ENCODE measurements at places on chromosomes 6 and 20. TPM values are rescaled to one million over a fixed set of nuclear protein-coding genes. Genes with fewer than 3 reads are reported as not detected.
A peak's percentile ranks its signal among the peaks of the same experiment; 100 is the strongest.

GRCh38 chr6:26284537-26285142, 80.4 kb upstream of the BTN3A2 start:
- peak; percentile 66 for DNase-seq
- peak overlapping the region; percentile 92 for H3K4me3 ChIP-seq
- no peaks in the 10 kb centered on the region for H3K27me3 ChIP-seq
- H3K27ac ChIP-seq: peak overlapping the region; percentile 94
- peaks cover 19% of the 10 kb centered on the region for H3K4me1 ChIP-seq

DNA sequence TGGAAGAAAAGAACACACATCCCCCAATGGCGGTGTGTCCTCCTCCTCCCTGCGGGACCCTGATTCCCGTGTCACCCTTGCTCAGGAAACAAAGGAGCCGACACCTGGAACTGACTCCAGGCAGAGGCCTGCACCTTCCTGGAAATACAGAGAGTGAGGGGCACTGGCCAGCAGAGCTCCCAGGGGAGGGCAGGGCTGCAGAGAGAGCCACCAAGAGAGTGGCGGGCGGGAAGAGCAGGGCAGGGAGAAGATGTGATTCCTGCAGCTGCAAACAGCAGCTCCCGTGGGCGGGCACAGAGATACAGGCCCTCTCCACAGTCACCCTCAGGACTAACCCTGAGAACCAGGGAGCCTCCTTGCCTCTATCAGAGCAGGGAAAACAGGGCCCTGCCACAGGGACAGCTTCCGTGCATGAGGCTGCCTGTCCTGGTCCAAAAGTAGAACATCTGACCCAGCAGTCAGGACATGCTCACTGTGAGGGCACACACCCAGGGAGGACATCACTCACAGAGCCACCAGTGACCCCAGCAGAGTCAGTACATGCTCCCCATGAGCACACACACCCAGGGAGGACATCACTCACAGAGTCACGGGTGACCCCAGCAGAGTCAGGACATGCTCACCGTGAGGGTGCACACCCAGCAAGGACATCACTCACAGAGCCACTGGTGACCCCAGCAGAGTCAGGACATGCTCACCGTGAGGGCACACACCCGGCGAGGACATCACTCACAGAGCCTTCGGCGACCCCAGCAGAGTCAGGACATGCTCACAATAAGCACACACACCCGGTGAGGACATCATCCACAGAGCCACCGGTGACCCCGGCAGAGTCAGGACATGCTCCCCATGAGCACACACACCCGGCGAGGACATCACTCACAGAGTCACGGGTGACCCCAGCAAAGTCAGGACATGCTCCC, 193.1 kb downstream of the DLL1 start:
- no peak overlapping the region for H3K4me3 ChIP-seq
- no peak overlapping the region for H3K27ac ChIP-seq
- DNase-seq: no peak
- H3K27me3 ChIP-seq: no peaks in the 10 kb centered on the region
- H3K36me3 ChIP-seq: no peaks in the 10 kb centered on the region

SMLR1 gene
- not detected for total RNA-seq

DNA sequence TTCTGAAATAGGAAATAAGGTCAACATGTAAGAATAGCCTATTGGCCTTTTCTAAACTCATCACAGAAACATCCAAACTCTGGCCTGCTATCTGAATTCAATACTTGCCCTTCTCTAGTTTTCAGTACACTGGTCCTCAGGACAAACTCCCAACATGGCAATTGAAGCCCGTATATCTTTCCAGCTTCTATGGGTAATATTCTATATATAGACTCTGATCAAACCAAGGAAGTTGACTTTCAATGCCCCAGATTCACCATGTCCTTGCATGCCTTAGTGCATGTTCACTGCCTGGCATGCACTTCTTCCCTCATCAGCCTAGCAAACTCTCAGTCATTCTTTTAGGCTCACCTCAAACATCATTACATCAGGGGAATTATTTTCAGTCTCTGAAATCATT, 73.2 kb downstream of the RSPO3 start:
- H3K4me1 ChIP-seq: no peaks in the 10 kb centered on the region
- H3K27ac ChIP-seq: no peak overlapping the region
- no peaks in the 10 kb centered on the region for H3K36me3 ChIP-seq
- no peaks in the 10 kb centered on the region for H3K27me3 ChIP-seq
- no peak overlapping the region for H3K4me3 ChIP-seq
- DNase-seq: no peak

- peaks cover 50% of the 10 kb centered on the region for H3K36me3 ChIP-seq
- H3K4me3 ChIP-seq: no peak overlapping the region
- no peak for DNase-seq
These were observed 62.9 kb downstream of the ZMYND8 start for GRCh38 chr20:47293631-47294030.

GRCh38 chr6:107713563-107713962, 110.5 kb downstream of the SCML4 start:
- no peaks in the 10 kb centered on the region for H3K36me3 ChIP-seq
- H3K4me3 ChIP-seq: no peak overlapping the region
- no peak overlapping the region for H3K27ac ChIP-seq
- peaks cover 13% of the 10 kb centered on the region for H3K27me3 ChIP-seq
- no peaks in the 10 kb centered on the region for H3K4me1 ChIP-seq
- DNase-seq: no peak

BMP7 gene
- total RNA-seq: not detected

GRCh38 chr20:18430172-18430826, 36.5 kb downstream of the DZANK1 start:
- H3K27ac ChIP-seq: no peak overlapping the region
- H3K36me3 ChIP-seq: no peaks in the 10 kb centered on the region
- no peaks in the 10 kb centered on the region for H3K4me1 ChIP-seq
- H3K4me3 ChIP-seq: no peak overlapping the region
- no peak for DNase-seq

DNA sequence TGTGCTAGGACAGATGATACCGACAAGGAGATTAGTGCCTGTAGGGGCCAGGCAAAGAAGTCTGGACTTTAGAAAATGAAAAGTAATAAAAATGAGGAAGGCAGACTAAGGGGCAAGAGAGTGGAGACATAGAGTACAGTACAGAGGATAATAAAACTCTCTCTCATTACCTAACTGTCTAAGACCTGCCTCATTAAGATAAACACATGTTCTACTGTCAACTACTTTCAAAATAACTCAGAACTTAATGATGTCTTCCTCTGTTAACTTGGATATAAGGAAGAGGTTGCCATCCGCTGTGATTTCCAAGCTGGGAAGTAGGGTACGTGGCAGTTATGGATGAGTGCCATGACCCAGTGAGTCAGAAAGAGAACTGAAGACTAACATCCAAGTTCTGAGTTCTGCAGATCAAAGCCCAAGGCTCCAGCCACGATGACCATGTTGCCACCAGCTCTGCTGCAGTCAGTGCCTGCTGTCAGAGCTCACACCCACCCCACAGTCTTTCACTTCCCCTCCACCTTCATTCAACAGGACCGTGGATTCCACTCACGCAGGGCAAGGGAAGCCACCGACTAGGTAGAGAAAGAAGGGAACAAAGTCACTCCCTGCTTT, 81.8 kb downstream of the KIF16B start:
- H3K4me1 ChIP-seq: no peaks in the 10 kb centered on the region
- H3K27ac ChIP-seq: no peak overlapping the region
- H3K36me3 ChIP-seq: no peaks in the 10 kb centered on the region
- no peaks in the 10 kb centered on the region for H3K27me3 ChIP-seq
- no peak for DNase-seq

GRCh38 chr20:20489054-20489453, 121.2 kb downstream of the INSM1 start:
- H3K4me3 ChIP-seq: no peak overlapping the region
- H3K27ac ChIP-seq: no peak overlapping the region
- no peaks in the 10 kb centered on the region for H3K36me3 ChIP-seq
- peak; percentile 48 for DNase-seq

KIAA0408 gene
- total RNA-seq: not detected

POPDC3 gene
- 41.4 TPM for total RNA-seq

SNHG17 gene
- 62.0 TPM for total RNA-seq

DNA sequence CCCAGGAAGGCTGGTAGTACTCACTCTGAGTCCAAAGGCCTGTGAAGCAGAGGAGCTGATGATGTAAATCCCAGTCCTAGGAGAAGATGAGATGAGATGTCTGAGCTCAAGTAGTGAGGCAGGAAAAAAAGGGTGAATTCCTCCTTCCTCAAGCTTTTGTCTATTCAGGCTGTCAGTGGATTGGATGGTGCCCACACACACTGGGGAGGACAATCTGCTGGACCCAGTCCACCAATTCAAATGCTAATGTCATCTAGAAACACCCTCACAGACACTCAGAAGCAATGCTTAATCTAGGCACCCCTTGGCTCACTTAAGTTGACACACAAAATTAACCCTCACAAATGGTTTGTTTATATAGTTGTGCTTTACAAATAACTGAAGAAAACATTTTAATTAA, 94.6 kb downstream of the CD109 start:
- DNase-seq: no peak
- no peaks in the 10 kb centered on the region for H3K36me3 ChIP-seq
- H3K27me3 ChIP-seq: no peaks in the 10 kb centered on the region
- peaks cover 13% of the 10 kb centered on the region for H3K4me1 ChIP-seq

DNA sequence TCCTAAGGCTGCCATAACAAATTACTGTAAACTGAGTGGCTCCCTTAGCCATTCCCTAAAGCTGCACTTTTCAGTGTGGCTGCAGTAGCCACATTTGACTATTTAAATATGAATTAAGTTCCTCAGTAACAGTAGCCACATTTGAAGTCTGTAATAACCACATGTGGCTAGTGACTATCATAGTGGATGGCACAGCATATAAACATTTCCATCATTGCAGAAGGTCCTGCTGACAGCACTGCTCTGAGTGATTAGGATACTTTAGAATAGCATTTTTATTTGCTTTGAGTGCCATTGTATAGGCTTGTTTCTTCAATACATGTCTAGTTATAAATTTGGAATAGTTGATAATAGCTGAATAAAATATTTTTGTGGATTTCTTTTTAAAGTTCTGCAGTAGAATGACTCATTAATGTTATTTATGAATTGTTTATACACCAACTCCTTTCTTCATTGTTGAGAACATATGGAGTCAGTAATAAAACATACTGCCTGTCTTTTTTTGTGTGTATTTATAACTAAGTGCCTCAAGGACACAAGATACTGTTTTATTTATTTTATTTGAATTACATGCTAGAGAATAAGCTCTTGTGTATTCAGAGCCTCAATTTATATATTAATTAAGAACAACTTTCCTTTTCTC, 217.2 kb downstream of the CDKAL1 start:
- no peak overlapping the region for H3K27ac ChIP-seq
- no peak for DNase-seq
- H3K36me3 ChIP-seq: no peaks in the 10 kb centered on the region
- no peak overlapping the region for H3K4me3 ChIP-seq
- H3K27me3 ChIP-seq: no peaks in the 10 kb centered on the region

DNA sequence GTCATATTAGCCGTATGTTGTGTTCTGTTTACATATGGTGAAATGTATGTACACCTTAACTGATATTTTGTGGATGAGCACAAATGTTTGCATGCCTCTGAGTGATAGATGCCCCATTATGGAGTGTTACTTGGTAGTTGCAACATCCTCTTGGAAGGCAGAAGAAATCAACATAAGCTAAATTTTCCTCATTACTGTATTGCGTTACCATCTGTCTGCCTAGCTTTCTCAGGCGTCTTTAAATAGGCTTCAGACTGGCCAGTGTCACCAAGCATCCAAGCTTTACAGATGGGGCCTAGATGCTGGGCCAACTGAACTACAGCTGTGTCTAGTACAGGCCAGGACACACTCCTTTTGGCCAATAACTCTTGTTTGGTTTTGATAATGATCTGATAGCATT, 250.6 kb downstream of the SAMD5 start:
- H3K27ac ChIP-seq: no peak overlapping the region
- H3K4me3 ChIP-seq: no peak overlapping the region
- no peaks in the 10 kb centered on the region for H3K4me1 ChIP-seq
- no peaks in the 10 kb centered on the region for H3K36me3 ChIP-seq
- H3K27me3 ChIP-seq: no peaks in the 10 kb centered on the region

PSORS1C2 gene
- total RNA-seq: not detected

GRCh38 chr6:42410861-42411260, 40.9 kb downstream of the TRERF1 start:
- DNase-seq: no peak
- H3K4me1 ChIP-seq: peaks cover 21% of the 10 kb centered on the region
- H3K36me3 ChIP-seq: no peaks in the 10 kb centered on the region
- H3K27me3 ChIP-seq: no peaks in the 10 kb centered on the region
- no peak overlapping the region for H3K4me3 ChIP-seq

GRCh38 chr20:18849131-18849530, 35.5 kb downstream of the SCP2D1 start:
- no peaks in the 10 kb centered on the region for H3K36me3 ChIP-seq
- H3K4me3 ChIP-seq: no peak overlapping the region
- H3K27ac ChIP-seq: no peak overlapping the region
- no peaks in the 10 kb centered on the region for H3K4me1 ChIP-seq
- no peak for DNase-seq

DNA sequence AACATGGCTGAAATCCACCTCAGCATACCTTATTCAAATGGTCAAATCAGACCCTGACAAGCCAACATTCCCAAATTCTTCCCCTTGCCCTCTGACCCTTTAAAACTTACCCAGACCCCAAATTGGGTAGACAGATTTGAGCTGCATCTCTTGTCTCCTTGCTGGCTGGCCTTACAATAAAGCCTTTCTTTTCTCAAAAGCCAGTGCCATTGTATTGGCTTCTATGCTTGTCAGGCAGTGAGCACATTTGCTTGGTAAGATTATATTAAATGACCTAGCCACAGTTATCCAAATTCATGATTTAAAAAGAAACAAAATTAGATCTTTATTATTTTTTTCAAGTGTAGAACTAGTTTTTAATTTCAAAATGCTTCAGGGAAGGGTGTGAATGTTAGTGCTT, 67.8 kb upstream of the FAM83B start:
- no peaks in the 10 kb centered on the region for H3K27me3 ChIP-seq
- H3K4me3 ChIP-seq: no peak overlapping the region
- no peaks in the 10 kb centered on the region for H3K36me3 ChIP-seq
- no peaks in the 10 kb centered on the region for H3K4me1 ChIP-seq
- H3K27ac ChIP-seq: no peak overlapping the region
- DNase-seq: no peak

GRCh38 chr6:34657307-34657978, 39.1 kb downstream of the ILRUN start:
- peak overlapping the region; percentile 98 for H3K27ac ChIP-seq
- no peaks in the 10 kb centered on the region for H3K27me3 ChIP-seq
- peaks cover 2% of the 10 kb centered on the region for H3K36me3 ChIP-seq
- peak overlapping the region; percentile 65 for H3K4me3 ChIP-seq
- peak; percentile 83 for DNase-seq

SRMS gene
- 0.63 TPM for total RNA-seq

BTNL2 gene
- not detected for total RNA-seq

GRCh38 chr20:2527762-2528161, 8.6 kb upstream of the TMC2 start:
- H3K27me3 ChIP-seq: peaks cover 38% of the 10 kb centered on the region
- no peaks in the 10 kb centered on the region for H3K36me3 ChIP-seq
- no peak overlapping the region for H3K27ac ChIP-seq
- DNase-seq: no peak
- no peak overlapping the region for H3K4me3 ChIP-seq

DYNLT2 gene
- total RNA-seq: 0.51 TPM

- H3K4me1 ChIP-seq: no peaks in the 10 kb centered on the region
- no peaks in the 10 kb centered on the region for H3K27me3 ChIP-seq
- H3K36me3 ChIP-seq: no peaks in the 10 kb centered on the region
- no peak overlapping the region for H3K27ac ChIP-seq
- H3K4me3 ChIP-seq: no peak overlapping the region
- no peak for DNase-seq
These were observed 1272.1 kb upstream of the ADGRB3 start for GRCh38 chr6:67362976-67363375.

GRCh38 chr20:25863536-25864325, 167.1 kb upstream of the ZNF337 start:
- no peaks in the 10 kb centered on the region for H3K36me3 ChIP-seq
- peaks cover 9% of the 10 kb centered on the region for H3K27me3 ChIP-seq
- peak overlapping the region; percentile 69 for H3K4me3 ChIP-seq
